ENCODE measurements at places on chromosomes 7 and 10.

DNA sequence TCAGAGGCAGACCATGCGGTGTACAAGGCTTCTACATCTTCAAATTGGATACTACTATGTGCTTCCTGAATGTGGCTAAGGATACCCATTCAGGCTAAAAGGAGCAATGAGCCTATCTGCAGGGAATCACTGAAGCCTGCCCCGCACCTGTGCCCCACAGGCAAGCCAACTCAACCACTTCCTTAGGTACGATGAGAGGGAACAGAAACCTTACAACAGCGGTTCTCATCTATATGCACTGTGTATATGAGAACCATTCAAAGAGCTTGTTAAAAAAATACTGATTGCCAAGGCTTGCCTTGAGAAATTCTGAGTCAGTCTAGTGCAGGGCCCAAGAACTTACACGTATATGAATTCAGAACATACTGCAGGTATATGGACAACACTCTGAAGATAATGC, 679.6 kb downstream of the PARD3 start:
- no peak for DNase-seq

DNA sequence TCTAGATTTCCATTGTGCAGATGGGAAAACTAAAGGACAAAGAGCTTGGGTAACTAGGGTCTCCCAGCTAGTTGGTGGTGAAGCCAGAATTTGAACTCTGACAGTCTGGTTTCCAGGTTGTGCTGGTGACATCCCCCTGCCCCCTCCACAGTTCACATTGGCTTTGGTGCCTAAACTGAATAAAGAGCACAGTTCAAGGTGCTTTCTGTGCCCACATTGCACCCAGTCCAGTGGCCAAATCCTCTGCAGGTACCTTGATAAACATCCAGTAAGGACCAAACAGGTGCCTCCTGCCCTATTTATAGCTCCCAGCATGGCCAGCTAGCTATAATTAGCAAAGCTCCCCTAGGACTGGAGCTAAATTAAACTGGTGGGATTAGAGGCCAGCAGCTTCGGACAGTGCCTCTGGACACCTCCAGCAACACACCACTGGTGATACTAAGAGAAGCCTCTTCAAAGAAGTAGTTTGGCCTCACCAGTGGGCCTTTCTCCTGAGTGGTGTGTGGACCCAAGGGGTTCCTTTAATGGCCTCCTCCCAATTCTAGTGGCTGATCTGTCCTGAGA, 59.9 kb downstream of the KCNMA1 start:
- no peak for DNase-seq

DNA sequence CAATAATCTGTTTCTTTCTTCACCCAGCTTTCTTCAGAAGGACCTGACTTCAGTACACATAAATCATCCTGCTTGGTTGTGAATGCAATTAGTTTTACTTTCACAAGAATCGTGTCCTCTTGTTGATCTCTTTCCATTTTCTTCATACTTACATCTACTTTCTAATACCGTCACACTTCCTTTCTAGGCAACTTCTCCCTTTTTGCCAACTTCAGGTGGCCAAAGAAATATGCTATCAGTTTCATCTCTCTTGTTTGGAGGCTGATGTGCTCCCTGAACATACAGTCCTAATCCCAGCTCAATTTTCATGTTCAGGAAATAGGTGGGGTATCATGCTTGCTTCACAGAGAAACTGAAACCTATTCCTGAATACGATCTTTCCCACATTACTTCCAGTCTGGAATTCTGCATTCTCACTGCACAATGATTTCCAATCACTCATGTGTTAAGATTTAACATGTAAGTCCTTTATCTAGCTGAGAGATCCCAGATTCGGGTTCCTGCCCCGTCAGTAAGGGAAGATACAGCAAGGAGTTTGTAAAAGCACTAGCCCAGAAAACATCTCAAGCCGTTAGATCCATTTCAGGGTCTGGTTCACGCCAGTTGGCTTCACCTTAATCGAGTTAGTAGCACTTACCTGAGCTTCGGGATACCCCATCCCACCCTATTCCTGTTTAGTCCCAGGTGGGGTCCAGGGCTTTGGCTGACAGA, 994 bp downstream of the SLC25A28 start:
- DNase-seq, result no peak

- no peak for DNase-seq
Observed at GRCh38 chr7:55092186-55092974, 73.6 kb downstream of the EGFR start.

DNA sequence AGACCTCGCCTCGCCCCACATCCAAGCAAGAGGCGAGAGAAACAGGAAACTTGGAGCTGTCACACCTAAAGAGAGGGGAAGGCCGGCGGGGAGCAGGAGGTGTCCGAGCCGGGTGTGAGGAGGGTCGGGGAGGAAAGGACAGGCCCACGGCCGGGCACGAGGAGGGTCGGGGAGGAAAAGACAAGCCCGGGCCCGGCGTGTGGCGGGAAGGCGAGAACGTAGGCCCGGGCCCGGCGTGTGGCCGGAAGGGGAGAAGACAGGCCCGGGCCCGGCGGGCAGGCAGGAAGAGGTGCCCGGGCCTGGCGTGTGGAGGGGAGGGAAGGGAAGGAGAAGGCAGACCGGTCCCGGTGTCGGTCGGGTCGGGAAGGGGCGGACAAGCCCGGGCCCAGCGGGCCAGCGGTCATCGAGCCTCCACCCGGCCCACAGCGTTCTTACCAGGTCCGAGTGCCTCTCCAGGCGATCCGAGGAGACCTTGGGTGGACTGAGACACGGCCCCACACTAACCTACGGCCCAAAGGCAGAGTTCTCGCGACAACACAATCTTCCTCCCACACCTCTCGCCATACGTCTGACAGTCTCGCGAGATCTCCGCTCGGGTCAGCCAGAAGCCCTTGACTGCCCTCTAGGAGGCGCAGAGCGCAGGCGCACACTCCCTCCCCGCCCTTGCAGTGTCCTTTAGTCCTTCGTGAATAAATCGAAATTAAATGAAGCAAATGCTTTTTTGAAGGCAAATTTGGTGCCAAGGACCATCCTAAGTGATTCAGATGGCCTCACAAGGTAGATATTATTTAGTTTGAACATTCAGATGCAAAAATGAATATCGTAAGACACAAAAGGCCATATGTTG, at the start of gene NCOA4:
NCOA4 (minus strand) TSS at position 533 of the 847 bp plus-strand sequence. CDS start 13,943 bp downstream, outside the sequence.
- DNase-seq, result peak; percentile 95

GRCh38 chr7:20786779-20787659, at the start of gene SP8:
Gene SP8 (minus strand): TSS chr7:20786886. CDS start chr7:20786798, 88 bp downstream.
- DNase-seq, result no peak

DNA sequence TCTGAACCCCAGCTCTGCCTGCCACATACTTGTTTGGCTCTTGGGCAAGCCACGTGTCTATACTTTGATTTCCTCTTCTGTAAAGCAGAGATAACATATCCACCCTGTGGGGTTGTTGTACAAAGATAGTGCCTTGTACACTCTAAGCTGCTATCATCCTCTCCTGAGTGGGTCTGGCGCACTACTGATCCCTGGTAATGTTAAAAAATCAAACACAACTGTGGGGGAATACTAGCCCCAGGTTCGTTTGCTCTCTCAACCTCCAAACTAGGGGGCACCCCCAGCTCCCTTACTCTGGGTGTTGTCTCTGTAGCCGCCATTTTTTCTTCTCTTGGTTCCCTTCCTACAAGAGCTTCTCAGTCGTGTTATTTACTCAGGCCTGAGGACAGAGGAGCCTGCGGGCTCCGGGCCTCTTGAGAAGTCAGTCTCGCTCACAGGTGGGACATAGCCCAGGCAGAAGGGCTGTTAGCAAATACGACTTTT, 1.0 kb downstream of the POLM start:
- no peak for DNase-seq

- DNase-seq, result no peak
Observed at GRCh38 chr10:85493703-85494102, 872.9 kb downstream of the GRID1 start.

DNA sequence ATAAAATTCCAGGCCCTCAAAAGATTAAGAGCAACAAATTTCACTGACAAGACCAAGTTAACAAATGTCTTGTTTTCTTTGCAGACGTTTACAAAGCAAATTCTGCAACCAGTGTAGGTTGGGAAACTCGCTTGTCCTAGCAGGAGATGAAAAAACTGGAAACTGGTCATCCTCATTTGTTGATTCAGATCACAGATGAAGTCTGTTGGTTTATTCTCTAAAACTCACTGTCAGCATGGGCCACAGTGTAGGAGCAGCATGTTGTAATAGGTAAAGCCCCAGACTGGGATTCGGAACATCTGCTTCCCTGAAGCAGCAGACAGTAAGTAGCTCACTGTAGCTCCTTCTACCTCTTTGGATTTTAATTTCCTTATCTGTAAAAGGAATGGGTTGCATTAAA, 31.5 kb downstream of the PANK1 start:
- DNase-seq, result peak; percentile 52

DNA sequence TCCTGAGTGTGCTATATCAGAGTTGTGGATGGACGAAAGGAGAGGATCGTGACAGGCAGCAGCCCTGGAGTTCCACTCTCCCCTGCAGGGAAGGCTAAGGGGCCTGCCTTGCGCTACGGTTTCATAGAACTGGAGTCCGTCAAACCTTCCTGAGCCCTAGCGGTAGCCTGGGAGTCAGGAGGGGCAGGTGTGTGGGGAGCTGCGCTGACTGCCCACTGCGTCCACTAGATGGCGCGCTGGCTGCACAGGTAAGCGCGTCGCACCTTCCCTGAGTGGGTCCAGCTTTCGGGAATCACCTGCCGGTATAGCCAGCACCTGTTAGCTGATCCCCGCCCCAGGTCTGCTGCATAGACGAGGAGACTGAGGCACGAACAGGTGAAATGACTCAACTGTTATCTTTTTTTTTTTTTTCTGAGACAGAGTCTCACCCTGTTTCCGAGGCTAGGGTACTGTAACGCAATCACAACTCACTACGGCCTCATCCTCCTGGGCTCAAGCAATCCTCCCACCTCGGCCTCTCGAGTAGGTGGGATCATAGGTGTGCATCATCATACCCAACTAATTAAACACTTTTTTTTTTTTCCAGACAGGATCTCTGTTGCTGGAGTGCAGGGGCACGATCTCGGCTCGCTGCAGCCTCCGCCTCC, 20.2 kb upstream of the BAIAP2L1 start:
- no peak for DNase-seq

DNA sequence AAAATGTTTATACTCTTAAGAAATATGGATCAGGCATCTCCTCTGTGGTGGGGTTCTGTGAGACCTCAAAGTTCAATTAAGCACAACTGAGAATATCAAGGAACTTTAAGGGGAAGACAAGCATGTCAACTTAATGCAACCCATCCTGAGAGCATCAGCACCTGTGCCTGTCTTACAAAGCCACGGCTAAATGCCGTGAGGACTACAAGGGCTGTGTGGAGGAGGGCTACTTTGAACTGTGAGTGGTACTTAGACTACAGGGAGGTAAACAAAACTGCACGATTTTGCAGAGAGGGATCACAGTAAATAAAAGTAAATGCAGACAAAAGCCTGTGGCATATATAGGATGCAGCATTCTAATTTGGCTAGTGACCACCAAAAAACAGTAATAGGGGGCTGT, 139.1 kb downstream of the ATE1 start:
- DNase-seq, result no peak

DNA sequence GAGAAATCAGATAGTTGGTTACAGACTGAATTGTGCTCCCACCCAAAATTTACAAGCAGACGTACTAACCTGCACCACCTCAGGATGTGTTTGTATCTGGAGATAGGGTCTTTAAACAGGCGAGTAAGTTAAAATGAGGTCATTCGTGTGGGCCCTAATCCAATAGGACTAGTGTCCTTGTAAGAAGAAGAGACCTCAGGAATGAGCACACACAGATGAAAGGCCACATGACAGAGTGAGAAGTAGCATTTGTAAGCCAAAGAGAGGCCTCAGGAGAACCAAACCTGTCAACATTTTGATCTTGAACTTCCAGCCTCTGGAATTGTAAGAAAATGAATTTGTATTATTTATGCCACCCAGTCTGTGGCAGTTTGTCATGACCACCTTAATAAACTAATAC, 149.5 kb upstream of the VWC2 start:
- DNase-seq, result no peak

GRCh38 chr7:92259610-92260247, 14.0 kb downstream of the ANKIB1 start:
- no peak for DNase-seq

GRCh38 chr10:44965651-44966097, 6.1 kb downstream of the RASSF4 start:
- no peak for DNase-seq

DNA sequence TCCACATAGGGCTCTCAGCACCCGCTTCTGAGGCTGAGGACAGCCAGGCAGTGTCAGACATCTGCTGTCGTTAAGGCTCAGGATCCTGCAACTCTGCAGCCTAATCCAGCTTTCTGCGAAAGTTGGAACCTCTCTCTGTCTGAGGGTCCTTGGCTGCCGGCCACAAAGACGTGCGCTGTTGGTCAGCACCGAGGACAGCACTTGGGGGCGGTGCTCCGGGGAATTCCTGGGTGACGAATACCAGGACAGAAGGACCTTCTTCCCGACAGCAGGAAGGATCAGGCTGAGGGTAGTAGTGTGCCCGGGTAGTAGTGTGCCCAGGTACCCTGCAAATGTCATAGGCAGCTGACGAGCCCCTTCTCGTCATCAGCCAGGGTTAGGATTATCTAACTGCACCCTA, 16.0 kb upstream of the RASGEF1A start:
- no peak for DNase-seq

GRCh38 chr7:7713730-7714129, 4.7 kb downstream of the RPA3 start:
- DNase-seq, result no peak

DNA sequence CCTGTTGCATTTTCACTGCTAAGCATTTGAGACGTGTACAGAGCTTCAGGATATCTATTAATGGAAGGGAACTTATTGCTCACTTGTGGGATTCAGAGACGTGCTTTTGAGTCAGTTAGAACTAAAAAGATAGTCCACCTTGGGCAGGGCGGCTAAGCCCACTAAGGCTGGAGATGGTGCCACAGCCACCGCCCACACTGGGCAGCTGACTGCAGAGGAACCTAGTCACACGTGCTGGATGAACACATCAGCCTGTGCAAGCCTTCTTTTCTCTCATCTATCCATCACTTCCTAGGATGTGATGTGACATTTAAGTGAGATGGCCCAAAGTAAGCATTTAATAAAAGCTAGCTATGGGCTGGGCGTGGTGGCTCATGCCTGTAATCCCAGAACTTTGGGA, 78.0 kb downstream of the PTPRE start:
- DNase-seq, result no peak

- no peak for DNase-seq
Observed at GRCh38 chr10:28177944-28178637, 124.8 kb downstream of the MPP7 start.

DNA sequence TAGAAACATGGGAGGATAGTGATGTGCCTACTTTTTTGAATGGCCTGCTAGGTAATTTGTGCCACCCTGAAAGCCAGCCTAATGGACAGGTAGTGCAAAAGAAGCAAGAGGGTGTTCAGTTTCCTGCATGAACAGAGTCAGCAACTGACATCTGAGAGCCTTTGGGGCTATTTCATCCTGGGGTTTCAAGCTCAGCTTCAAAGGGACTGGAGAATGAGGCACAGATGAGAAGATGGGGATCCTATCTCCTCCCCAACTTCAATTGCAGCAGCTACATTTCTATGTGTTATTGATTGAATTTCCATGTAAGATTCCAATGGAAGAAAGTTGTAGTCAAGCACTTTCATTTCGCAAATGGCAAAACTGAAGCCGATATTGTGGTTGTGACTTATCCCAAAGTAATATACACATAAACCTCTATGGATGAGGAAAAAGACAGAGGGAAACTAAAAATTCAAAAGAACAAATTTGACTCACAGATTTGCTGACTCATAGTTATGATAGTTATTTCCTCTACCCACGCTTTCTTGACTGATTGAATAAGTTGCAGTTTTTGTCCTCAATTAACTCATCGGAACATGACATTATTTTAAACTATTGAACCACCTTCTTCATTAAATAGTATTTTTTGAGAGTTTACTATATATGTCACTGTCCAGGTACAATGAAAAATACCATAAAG, 42.6 kb upstream of the NRP1 start:
- DNase-seq, result no peak

- DNase-seq, result no peak
Observed at GRCh38 chr10:22133749-22134624, 83.8 kb downstream of the EBLN1 start.
